MCF 10A (cell line): ENCODE measurements at places on chromosomes 11 and 22. TPM values are rescaled to one million over a fixed set of nuclear protein-coding genes. Genes with fewer than 3 reads are reported as not detected.

- DNase-seq: no peak
These were observed 119.9 kb downstream of the MAML2 start for GRCh38 chr11:96223083-96223482.

GRCh38 chr22:27749597-27750225, 51.8 kb downstream of the MN1 start:
- DNase-seq: no peak

GRCh38 chr11:76250520-76251225, 44.4 kb upstream of the WNT11 start:
- no peak for DNase-seq

DNA sequence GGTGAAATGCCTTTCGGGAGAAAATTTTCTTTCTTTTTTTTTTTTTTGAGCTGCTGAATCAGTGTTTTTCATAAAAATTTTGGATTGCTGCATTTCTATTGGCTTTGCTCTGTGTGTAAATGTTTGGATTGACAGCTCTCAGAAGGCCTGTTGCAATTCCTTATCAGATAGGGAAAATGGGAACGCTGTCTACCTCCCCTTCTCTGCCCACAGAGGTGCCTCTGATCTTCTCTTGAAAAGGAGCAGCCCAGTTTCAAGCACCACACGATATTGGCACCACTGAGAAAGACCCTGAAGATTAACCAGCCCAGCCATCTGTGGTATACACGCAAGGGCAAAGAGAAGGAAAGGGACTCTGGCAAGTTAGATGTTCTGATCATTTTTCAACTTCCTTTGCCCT, 1272.2 kb downstream of the LRRC4C start:
- DNase-seq: no peak

GRCh38 chr22:44529827-44530523, 31.9 kb upstream of the RTL6 start:
- DNase-seq: no peak

- DNase-seq: no peak
These were observed 1.6 kb downstream of the KMT5B start for GRCh38 chr11:68211546-68211945.

DNA sequence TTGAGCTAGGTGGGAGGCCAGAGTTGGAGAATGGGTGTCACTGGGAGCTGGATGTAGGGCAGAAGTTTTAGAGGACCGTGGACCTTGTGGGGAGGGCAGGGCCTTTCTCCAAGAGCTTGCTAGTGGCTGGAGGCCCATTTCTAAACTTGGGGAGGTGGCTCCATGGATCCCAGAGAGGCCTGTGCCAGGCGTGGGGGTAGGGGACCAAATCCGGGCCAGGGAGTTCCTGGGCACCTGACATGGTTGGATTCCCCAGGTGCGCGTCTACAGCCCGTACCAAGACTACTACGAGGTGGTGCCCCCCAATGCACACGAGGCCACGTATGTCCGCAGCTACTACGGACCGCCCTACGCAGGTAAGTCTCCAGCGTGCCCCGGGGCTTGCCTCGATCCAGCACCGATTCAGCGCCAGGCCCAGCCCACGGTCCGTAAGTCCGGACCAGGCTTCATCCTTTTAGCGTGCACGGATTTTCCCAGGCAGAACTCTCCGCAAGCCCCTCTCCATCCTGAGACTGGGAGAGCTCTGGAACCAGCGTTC, 14.2 kb downstream of the PLEKHB1 start:
- DNase-seq: no peak

GRCh38 chr22:39142088-39142680, 10.3 kb downstream of the CBX7 start:
- no peak for DNase-seq

- no peak for DNase-seq
These were observed 19.3 kb upstream of the ST3GAL4 start for GRCh38 chr11:126336138-126336541.

GRCh38 chr11:2524446-2525165, 79.8 kb downstream of the KCNQ1 start:
- DNase-seq: no peak

GRCh38 chr11:13338019-13338426, 60.4 kb downstream of the BMAL1 start:
- DNase-seq: no peak

GRCh38 chr11:118618991-118619375, 11.6 kb downstream of the PHLDB1 start:
- DNase-seq: peak; percentile 46

DNA sequence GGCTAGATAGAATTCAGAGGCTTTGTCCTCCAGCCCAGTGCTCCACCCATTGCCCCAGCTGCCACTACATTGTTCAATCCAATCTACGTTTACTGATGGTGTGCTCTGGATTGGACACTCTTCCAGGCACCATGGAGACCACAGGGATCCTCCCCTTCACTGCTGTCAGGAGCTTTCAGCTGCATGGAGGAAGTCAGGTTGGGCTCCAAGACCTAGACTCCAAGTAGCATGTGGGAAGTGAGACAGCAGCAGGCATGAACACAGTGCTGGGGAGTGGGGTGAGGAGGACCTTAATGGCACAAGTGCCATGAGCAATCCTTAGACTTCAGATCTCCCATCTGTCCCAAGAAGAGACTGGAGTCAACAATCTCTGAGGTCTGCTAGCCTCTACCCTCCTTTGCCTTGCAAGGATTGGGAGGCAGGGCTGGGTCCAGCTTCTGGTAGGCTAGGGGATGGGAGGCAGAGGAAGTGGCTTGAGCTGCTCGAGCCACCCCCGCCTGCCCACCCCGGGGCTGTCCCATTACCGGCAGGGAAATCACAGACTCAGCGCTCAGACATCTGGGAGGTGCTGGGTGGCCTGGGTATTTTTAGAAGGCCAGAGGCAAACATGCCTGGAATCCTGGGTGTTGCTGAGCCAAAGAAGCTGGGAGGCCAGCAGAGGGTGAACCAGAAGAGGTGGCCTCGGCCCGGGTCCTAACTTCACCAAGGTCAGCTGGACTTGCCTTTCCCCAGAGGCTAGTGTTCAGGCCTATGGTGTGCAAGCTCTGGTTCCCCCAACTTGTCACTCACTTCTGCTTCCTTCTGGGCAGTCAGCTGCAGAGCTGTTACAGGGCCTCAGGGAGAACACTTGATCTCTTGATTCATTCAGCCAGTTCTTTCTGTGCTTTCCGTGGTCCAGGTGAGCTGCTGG, 15.2 kb upstream of the FCHSD2 start:
- DNase-seq: peak; percentile 18

DNA sequence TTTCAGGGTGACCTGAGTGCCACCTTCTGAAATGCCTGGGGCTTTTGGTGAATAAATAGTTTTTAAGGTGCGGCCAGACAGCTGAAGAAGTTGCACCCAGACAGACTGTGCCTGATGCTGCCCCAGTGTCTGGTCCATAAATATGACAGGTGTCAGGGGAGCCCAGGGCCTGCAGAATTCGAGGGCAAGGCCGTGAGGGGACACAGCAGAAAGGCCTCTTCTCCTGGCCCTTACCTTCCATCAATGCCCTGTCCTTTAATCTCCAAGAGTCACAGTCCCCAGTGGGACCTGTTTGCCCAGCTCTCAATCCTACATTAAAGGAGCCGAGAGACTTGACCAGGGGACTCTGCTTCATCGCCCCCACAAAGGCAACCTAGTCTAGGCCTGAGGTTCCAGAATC, 45.7 kb downstream of the NAT10 start:
- no peak for DNase-seq

GRCh38 chr11:125222494-125222893, 57.9 kb downstream of the PKNOX2 start:
- DNase-seq: no peak

GRCh38 chr11:8094656-8095055, 13.6 kb downstream of the TUB start:
- no peak for DNase-seq

GRCh38 chr11:121236115-121237001, 56.2 kb upstream of the SC5D start:
- no peak for DNase-seq

DNA sequence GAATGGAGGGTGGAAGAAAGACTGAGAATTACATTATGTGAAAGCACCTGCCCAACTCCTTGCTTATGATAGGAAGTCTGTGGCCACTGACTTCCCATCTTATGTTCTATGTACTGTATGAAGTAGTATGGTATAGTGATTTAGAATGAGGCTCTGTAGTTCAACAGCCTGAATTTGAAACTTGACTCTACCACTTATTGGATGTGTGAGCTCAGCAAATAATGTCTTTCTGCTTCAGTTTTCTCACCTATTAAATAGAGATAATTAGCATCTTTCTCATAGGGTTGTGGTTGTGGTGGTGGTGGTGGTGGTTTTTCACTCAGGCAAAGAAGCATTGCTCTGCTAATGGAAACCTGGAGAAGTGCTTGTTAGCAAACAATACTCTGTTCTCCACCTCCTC, 121.6 kb downstream of the PAX6 start:
- DNase-seq: no peak

- no peak for DNase-seq
These were observed 55.2 kb upstream of the MYEOV start for GRCh38 chr11:69238573-69239351.

DNA sequence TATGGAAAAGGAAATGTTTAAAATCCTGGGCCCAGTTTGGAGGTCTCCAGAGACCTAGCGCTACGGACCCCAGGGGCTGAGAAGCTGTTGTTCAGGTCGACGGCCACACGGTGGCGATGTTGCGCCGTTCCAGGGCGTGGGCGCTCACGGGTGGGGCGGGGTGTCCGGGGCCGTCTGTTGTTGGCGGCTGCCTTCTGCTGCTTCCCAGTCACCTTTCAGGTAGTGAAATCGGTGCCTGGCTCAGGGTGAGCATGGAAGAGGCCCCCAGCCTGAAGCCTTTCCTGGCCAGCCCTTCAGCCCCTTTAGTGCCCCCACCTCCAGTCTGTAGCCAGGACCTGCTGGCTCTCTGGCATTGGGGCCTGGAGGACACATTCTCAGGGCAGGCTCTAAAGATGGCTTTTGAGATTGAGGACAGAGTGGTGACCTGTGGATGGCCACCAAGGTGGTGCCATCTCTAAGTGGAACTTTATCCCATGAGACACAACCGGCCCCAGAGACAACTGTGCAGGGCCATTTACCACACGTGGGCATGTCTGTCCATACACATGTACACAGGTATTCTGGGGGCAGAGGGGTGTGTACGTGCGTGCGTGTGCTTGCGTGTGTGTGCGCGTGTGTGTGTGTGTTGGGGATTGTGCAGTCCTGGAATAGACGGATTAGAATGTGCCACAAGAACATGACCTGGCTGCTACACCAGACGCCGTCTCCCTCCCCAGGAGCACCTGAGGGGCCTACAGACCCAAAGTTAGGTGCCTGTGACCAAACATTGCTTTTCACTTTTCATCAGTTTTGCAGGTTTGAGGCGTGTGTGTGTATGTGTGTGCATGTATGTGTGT, 53.8 kb downstream of the ST14 start:
- DNase-seq: peak; percentile 55

DNA sequence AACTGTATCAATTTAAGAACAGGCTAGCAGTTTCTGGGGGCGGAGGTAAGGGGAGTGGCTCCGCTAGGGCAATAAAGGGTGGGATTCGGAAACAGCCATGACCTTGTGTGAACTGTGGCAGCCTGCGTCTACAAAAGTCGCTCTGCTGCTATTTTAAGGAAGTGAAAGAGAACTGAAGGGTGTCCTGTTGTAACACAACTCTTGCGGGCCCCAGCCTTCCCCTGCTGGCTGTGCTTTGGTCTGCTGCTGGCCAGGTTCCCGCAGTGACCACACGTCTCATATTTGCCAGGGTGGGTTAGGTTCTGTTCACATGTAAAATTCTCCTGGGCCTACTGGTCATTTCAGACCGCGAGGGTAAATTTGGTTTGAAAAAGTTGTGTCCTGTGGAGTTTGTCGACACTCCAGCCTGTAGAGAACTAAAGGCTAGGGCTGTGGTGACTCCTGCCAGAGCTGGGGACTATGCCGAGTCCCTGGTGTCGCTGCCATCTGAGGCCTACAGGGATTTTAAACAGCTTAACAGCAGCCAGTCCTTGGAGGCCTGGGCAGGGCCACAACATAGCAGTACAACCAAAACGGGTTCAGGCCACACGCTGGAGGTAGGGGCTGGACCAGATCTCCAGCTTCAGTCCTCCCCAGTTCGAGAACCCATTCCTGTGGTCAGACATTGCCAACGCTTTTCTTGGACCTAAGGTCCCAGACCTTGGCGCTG, 1.1 kb upstream of the PPFIBP2 start:
- DNase-seq: no peak

DNA sequence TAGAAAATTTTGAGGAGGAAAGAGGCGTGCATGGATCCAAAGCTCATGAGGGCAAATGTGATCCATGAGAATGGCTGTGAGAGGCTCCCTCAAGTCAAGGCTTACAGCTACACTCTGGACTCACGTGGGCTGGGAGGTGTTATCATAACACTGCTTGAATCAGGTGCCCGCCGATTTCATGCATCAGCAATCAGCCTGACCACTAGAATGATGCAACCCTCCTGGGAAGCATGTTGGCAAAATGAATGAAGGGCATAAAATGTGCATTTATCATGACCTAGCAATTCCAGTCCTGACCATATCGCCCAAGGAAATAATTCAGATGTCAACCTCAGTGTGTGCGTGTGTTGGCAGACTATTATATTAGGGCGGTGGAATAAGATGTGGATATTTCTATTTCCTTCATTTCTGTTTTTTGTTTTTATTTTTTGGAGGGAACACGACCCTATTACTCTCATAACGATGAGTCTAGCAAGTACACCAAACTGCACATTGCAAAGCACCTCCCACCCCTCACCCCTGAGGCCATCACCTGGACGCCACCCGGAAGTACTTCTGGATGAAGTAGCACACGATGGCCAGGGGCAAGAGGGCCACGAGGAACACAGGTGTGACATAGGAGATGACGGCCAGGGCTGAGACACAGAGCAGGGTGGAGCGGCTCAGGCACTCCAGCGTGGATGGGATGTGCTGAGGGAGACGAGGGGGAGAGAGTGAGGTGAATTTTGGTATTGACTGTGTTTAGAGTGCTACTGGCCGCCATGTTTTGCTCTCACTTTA, 15.7 kb upstream of the KCNJ11 start:
- peak; percentile 69 for DNase-seq

DNA sequence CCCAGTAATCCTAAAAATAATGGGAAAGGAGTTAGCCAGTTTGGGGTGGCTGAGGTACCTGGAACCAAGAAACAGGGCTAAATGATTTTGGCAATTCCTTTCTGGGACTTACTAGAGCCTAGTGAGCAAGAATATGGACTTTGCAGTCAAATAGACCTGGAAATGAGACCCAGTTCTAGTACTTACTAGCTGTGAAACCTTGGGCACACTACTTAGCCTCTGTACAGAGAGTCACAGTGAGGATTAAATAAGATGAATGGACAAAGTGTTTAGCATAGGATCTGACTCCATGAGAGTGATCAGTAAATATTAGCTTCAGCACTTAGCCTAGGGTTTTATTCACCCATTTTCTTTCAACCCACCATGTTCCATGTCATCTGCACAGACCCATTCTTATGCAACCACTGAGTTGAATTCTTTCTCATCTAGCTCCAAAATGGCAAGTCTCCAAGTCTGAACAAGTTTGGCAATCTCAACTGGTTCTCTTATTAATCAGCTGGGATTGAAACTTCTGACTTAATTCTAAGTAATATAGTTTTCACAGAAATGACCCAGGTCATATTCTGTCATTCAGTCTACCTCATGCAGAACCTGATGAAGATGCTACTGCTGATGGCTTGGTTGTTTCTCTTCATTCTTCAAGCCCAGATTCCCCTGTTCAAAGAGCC, 15.0 kb upstream of the SORL1 start:
- DNase-seq: peak; percentile 83

Gene NRXN2
- not detected in 2 replicates for total RNA-seq

Gene LRRN4CL
- 0.42 and 0.81 TPM in 2 replicates for total RNA-seq

Gene CCDC89
- total RNA-seq: not detected in 2 replicates

Gene TNNI2
- 43.3 and 77.7 TPM in 2 replicates for total RNA-seq

Gene SNX19
- total RNA-seq: 53.5 and 60.5 TPM in 2 replicates

Gene MMP7
- not detected in 2 replicates for total RNA-seq

Gene SHANK2
- 0.52 and 0.86 TPM in 2 replicates for total RNA-seq

Gene GSTT2
- total RNA-seq: not detected in 2 replicates

Gene MS4A3
- total RNA-seq: not detected in 2 replicates

Gene GPHA2
- not detected in 2 replicates for total RNA-seq
